ENCODE measurements at places on chromosomes 16 and 17. TPM values are rescaled to one million over a fixed set of nuclear protein-coding genes. Genes with fewer than 3 reads are reported as not detected.
A peak's percentile ranks its signal among the peaks of the same experiment; 100 is the strongest.

GRCh38 chr17:6278376-6278775, 156.5 kb downstream of the AIPL1 start:
- H3K36me3 ChIP-seq: no peaks in the 10 kb centered on the region
- H3K27ac ChIP-seq: no peak overlapping the region
- H3K4me1 ChIP-seq: no peaks in the 10 kb centered on the region
- H3K4me3 ChIP-seq: no peak overlapping the region

DNA sequence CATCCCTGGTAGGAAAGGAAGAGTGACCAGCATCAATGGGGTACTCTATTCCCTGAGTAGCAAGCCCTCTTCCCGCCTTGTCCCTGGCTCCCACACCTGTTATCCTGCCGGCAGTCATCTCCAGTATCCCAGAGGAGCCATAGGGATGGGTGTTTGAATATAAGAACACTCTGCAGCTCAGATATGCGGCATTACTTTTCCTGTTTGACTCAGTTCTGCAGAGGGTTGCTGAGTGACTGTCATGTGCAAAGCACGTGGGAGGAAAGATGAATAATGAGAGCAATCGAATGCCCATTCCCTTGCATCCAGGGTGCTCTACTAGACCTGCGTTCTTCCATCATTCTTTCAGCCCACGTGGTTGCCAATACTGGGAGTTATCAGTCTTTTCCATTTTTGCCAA, 115.1 kb downstream of the PRKCB start:
- peak overlapping the region; percentile 12 for H3K4me3 ChIP-seq
- peak; percentile 55 for DNase-seq
- H3K27ac ChIP-seq: peak overlapping the region; percentile 92
- H3K27me3 ChIP-seq: no peaks in the 10 kb centered on the region
- peaks cover 85% of the 10 kb centered on the region for H3K4me1 ChIP-seq

DNA sequence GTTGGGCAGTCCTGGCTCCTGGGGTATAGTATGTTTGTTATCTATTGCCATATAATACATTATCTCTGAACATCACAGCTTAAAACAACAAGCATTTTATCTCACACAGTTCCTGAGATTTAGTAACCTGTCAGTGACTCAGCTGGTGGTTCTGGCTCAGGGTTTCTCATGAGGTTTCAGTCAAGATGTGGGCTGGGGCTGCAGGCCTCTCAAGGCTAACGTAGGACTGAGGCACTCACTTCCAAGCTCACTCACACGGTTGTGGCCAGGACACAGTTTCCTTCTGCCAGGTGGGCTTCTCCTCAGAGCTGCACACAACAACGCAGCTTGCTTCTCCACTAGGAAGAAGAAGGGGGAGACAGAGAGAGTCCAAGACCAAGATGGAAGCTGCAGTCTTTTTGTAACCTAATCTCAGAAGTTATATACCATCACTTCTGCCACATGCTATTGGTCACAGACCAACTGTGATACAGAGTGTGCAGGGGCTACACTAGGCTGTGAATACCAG, 10.3 kb upstream of the MED13 start:
- H3K27me3 ChIP-seq: peaks cover 4% of the 10 kb centered on the region
- peaks cover 2% of the 10 kb centered on the region for H3K4me1 ChIP-seq

DNA sequence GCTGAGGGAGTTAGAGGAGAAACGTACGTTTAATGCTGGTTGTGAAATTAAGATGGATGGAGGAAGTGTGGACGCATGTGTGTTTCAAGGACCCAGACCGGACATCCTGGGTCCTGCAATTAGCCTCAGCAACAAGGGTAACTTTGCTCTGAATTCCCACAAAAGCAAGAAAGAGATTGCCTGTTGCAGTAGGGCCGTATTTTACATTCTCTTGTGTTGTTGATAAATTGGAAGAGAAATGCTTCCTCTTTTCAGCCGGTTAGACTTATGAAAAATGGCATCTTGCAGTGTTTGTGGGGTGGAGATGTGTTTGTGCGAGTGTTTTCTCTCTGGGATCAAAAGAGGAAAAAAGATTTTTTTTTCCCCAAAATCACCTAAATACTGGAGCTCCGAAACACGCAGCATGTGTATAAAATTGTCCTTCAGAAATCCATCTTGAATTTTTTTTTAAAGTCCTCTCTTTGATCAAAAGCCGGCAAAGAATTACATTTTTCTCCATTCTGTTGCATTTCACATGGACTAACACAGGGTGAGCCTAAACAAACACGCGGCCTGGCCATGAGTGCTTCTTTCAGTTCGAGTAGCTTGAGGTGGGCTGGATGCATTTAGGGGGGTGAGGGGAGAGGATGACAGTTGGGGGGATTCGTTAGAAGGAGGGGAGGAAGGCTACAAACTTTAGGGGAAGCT, 251.6 kb downstream of the C16orf95 start:
- H3K36me3 ChIP-seq: no peaks in the 10 kb centered on the region
- no peaks in the 10 kb centered on the region for H3K4me1 ChIP-seq
- H3K27me3 ChIP-seq: peaks cover 38% of the 10 kb centered on the region

GRCh38 chr16:67463059-67463458, 17.9 kb downstream of the ATP6V0D1 start:
- H3K4me3 ChIP-seq: no peak overlapping the region
- no peaks in the 10 kb centered on the region for H3K27me3 ChIP-seq
- no peak overlapping the region for H3K27ac ChIP-seq
- DNase-seq: no peak
- H3K36me3 ChIP-seq: no peaks in the 10 kb centered on the region

GRCh38 chr17:39064374-39064773, 87.1 kb downstream of the PLXDC1 start:
- H3K27ac ChIP-seq: no peak overlapping the region
- no peak overlapping the region for H3K4me3 ChIP-seq
- H3K36me3 ChIP-seq: no peaks in the 10 kb centered on the region
- DNase-seq: no peak
- H3K27me3 ChIP-seq: no peaks in the 10 kb centered on the region

GAST gene
- not detected for total RNA-seq

LRRC37A gene
- 1.8 TPM for total RNA-seq

Data from activated CD8-positive, alpha-beta T cell treated with anti-CD3 and anti-CD28 coated beads for 36 hours (primary cell).